ENCODE measurements at places on chromosomes 6 and 20.

GRCh38 chr20:35992713-35993335 is 24.4 kb downstream of the CNBD2 start:
- no peak for DNase-seq

DNA sequence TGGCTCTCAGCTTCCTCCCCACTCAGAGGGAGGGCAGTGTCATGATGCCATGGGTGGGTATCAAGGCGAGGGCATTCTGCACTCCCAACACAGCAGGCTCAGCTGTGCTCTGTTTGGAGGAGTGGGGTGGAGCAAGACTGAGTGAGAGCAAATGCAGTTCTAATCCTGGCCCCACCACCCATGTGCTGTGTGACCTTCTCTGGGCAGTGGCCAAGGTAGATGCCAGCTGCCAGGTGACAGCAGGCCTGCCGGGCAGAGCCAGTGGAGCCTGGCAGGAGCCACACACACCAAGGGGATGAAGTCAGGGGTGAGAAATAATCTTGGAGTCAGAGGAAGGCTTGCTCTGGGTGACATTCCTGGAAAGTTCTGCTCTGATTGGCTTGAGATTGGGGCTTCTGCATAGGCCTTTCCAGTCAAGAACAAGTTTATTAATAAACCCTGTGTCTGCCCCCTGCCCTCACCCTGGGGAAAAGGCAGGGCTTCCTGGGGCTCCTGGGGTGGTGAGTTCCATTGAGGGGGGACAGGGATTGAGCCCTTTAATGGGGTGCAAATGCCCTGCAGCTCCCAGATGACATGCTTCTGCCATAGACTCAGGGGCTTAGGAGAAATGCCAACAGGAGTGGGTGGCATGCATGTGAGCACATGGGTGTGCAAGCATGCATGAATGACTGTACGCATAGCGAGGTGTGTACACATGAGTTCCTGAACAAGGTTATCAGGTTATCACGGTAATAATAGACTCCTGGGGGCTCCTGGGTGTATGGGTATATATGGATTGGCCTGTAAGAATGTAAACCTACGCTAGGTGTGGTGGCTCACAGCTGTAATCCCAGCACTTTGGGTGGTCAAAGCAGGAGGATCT is 134.2 kb downstream of the MRPL14 start:
- DNase-seq, result no peak

- DNase-seq, result no peak
These were observed 70.2 kb downstream of the PERP start for GRCh38 chr6:138037009-138037504.

DNA sequence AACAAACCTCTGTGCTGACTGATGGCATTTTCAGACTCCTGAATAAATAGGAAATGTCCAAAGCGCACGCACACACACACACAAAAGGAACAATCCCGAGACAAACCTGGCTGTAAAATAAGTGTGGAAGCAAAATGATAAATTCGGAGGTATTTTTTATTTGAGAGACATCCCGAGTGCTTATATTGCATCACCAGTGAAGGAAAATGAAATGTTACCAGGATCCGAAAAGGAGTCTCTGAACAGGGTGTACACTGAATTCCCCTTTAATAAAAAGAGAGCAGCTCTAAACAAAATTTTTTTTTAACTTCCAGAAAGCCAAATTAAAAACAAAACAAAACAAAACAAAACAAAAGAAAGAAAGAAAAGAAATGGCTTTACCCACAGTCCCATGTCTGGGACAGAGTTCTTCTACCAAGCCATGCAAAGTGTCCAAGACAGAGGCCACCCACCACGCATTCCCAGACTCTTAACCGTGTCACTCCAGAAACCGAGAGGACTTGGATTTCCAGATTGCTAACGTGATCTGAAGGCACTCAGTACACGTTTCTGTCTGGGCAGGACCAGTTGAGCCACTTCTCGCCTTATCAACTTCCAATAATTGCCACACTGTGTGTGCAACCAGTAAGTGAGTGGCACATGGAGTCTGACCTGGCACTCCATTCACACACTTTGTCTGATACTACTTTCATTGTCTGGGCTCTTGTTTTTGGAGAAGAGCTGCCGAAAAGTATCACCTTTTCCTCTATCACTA is 817 bp downstream of the ME1 start:
- DNase-seq, result no peak

DNA sequence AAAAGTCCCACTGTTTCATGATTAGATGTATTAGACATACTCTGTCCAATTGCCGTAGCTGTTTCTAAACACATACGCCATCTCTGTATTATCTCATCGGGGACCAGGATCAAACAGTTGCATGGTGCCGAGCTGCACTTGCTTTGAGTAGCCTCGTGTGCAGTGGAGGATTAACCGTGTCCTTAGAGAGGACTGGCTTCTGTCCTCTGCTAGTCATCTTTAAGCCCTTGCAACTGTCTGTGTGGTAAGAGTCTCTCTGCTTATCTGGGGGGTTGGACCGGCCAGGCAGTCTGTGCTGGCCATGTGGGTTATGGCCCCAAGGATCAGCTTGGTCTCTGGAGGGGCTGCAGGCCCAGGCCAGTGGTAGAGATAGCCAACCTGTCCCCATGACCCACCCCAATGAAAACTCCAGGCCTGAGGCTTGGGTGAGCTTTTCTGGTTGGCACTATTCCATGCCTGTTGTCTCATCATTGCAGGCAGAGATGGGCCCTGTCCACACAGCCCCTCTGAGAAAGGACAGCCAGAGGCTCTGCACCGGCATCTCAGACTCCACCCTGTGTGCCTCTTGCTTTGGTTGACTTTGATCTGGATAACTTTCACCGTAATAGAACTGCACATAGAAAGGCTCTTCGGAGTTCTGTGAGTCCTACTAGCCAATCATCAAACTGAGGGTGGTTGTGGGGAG is 137.3 kb upstream of the SNX9 start:
- DNase-seq, result no peak

DNA sequence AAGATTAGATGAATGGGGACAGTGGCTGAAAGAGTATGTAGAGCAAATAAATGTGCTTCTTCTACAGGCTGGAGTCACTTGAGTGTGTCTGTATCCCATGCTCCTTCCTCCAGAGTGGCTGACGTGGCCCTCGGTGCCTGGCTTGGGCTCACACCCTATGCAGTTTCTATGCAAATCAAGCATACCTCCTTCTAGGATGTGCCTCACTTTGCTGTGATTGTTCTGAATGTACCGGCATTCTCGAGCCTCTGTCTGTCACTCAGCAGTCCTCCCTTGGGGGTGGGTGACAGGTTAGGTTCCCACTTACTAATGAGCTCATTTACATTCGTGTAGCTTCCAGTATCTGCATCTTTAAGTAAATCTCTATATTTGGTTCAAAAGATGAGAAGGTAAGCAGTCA is 55.1 kb upstream of the HDDC2 start:
- DNase-seq, result no peak

DNA sequence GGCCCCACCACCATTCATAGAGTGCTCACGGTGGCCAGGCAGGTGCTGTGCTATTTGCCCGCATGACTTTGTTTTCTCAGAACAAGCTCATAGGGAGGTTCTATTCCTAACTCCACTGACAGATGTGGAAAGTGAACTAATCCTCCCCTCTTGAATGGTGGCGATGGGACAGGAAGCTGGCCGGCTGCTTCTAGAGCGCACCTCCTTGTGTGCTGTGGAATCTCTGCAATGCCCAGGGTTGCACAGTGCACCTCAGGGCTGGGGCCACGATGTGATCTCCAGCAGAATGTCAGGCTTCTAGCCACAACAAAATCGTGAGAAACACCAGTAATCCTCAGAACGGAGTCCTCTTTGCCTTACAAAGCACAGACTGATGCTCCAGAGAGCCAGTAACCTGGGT is 53.8 kb upstream of the SLC22A23 start:
- DNase-seq, result no peak

GRCh38 chr6:129015721-129016120 is 132.8 kb downstream of the LAMA2 start:
- no peak for DNase-seq

- no peak for DNase-seq
These were observed 15.6 kb upstream of the RPS6KA2 start for GRCh38 chr6:166642646-166643045.

DNA sequence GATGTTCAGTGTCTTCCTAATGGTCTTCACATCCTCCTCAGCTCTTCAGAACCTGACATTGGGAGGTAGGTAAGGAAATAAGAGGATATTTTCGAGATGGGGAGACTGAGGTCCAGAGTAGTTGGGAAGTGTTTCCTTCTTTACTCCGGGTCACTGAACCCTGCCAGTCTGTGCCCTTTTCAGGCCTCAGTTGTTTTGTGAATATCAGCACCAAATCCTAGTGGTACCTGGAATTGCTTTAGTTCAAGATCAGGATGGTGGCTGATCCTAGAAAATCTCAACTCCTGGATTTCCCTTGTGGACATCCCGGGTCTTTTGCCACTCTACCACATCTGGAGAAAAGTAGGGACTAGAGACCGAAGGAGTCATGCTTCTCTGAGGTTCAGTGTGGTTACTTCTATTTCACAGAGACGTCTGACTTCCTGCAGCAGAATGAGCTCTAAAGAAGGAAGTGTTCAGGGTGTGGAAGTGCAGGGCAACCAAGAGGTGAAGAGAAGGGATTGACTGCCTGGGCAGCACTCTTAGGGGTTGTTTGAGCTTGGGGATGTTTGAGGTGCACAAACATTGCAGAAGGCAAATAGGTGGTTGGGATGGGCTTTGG is 995 bp downstream of the STK4 start:
- no peak for DNase-seq

DNA sequence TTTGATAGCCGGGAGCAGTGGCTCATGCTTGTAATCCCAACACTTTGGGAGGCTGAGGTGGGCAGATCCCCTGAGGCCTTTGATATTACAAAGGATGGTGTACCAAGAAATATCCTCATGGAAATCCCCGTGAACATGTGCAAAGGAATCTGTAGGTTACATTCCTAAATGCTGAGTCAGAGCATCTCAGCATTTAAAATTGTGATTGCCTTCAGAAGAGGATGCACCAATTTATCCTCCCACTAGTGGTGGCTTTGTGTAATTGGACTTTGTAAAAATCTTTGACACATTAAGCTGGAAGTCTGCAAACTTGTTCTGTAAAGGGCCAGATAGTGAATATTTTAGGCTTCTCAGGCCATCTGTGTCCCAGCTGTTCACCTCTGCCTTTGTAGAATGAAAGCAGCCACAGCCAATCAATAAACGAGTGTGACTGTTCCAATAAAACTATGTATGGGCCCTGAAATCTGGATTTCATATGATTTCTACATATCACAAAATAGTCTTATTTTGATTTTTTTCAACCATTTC is 11.8 kb downstream of the TMEM14B start:
- DNase-seq, result no peak

GRCh38 chr6:85364344-85364743 is 85.5 kb upstream of the NT5E start:
- DNase-seq, result no peak

GRCh38 chr6:121619987-121620740 is 184.7 kb downstream of the GJA1 start:
- DNase-seq, result no peak

GRCh38 chr20:46101957-46102356 is 12.2 kb upstream of the NCOA5 start:
- no peak for DNase-seq

DNA sequence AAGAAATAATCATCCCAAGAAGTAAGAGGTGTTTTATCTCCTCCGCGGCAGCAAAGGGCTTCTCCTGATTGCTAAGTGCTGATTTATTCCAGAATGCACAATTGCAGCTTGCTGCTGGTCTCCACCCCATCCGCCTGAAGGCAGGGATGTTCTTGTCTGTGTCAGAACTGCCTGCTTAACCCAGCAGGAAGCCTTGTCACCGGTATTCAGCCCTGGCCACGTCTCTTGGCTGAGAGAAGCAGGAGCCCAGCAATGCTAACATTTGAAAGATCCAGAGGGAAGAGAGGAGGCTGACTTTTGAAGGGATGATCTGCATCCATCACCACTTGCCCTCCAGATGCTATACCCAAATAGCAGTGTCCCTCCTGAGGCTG is 4.2 kb downstream of the SCML4 start:
- no peak for DNase-seq

GRCh38 chr20:16942756-16943155 is 194.6 kb downstream of the OTOR start:
- DNase-seq, result no peak

DNA sequence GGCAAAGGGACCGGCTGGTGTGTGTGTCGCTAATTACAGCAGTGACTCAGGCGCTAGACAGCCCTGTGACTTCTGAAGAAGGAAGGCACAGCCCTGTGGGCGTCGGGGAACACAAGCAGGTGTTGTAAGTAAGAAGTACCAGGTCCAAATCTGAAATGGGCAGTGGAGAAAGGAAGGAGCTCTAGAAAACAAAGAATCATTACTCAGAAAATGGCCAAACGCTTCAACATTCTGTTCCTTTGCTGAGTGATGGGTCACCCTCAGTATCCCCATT is 106.8 kb downstream of the PXDC1 start:
- no peak for DNase-seq

DNA sequence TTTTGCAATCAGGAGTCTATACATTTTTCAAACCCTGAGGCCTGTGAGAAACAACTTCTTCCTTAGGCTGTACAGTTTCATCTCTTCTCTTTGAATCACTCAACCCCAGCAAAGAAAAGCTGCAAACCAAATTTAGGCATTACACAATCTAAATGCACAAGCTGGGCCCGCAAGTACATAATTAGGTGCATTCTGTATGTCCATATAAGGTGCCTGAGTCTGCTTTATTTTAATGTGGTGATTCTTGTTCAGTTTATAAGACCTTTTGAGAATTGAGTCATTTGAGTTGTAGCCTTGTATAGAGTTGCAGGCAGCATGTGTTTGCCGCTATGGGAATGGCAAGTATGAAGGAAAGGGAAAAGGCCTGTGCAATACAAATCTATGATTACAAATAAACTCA is 709.6 kb upstream of the MARCKS start:
- no peak for DNase-seq

GRCh38 chr6:129623008-129623732 is 86.8 kb downstream of the ARHGAP18 start:
- DNase-seq, result no peak

DNA sequence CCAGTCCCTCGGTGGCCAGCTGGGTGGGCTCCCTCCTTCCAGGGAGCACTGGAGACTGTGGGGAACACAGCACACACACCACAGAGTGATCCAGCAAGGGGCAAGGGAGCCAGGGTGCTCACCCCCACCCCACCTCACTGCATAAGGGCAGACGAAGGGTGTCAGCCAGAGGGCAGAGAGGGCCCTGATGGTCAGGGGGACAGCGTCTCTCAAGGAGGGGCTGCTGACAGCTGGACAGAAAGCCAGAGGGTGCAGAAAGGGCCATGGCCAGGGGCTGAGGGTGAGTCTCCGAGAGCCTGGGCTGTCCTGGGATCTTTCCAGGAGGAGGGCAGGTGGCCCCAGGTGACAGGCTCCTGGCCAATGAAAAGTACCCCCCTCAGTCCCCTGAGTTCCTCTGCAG is 73.4 kb upstream of the PMEPA1 start:
- no peak for DNase-seq

GRCh38 chr6:11584244-11584643 is 46.7 kb downstream of the TMEM170B start:
- no peak for DNase-seq

GRCh38 chr6:133396984-133397348 is 155.8 kb downstream of the EYA4 start:
- DNase-seq, result no peak

- no peak for DNase-seq
These were observed 242.5 kb downstream of the PREX1 start for GRCh38 chr20:48585061-48585870.

Data from vagina (tissue), 2 donors.